ENCODE measurements at places on chromosomes 6 and 20.

DNA sequence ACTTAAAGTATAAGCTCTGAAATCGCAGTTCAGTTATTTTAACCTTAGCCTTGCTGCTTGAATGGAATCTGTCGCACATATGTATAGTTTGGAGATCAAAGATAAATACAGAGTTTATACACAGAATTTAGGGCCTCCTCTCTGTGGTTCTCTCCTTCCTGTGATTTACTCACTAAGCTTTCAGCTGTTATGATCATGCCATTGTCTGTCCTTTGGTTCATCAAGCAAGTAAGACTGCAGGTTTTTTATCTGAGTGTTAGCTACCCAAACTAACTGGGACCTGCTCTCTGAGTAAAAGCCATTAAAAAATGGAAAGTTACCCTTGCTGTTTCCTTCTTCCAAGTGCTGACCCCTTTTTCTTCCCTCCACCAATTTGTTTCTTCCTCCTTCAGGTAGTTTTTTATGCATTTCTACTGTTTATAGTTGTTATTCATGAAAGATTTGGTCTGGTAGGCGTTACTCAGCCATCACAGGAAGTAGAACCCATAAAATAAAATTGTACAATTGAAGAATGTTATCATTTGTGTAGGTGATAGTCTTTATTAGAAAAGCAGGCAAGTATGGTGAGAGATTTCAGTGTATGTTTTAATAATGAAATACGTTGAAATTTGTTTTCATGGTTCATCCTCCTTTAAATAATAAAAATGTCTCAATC is 33.7 kb upstream of the SUMO4 start:
- DNase-seq = no peak

DNA sequence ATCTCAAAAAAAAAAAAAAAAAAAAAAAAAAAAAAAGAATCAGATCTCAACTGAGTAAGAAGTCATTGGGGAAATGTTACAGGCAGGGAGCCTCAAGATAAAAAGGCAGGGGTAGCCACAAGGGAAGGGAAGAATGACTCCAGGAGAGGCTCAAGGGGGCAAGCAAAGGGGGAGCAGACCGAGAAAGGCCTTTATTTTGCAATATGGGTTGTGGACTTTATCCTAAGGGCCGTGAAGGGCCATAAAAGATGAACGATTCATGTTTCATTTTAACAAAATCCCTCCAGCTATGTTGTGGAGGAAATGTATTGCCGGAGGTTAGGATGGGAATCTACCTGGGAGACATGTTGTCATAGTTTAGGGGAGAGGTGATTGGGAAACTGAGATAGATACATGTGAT is 25.8 kb upstream of the SEC63 start:
- DNase-seq = no peak

- DNase-seq = no peak
These were observed 143.6 kb downstream of the DST start for GRCh38 chr6:56499095-56499494.

DNA sequence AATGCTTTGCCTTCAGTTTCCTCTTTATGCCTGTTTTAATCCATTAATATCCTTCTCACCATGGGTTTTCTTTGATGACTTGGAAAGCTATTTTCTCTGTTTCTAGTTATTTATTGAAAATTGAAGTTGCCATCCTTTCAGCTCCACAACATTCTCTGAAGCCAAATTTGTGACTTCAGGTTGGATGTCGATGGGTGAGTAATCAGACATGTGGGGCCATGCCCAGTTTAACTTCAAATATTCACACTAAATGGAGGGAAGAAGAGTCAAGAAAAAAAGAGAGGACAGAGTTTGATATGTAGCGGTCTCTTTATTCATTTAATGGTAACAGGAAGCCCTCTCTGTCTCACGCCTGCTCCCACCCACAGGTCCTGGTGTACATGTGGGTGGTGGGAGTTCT is 89.1 kb upstream of the RIPOR2 start:
- DNase-seq = no peak

- DNase-seq = no peak
These were observed 40.5 kb upstream of the PLN start for GRCh38 chr6:118507636-118508035.

- DNase-seq = no peak
These were observed 222.1 kb upstream of the RREB1 start for GRCh38 chr6:6885521-6886170.

DNA sequence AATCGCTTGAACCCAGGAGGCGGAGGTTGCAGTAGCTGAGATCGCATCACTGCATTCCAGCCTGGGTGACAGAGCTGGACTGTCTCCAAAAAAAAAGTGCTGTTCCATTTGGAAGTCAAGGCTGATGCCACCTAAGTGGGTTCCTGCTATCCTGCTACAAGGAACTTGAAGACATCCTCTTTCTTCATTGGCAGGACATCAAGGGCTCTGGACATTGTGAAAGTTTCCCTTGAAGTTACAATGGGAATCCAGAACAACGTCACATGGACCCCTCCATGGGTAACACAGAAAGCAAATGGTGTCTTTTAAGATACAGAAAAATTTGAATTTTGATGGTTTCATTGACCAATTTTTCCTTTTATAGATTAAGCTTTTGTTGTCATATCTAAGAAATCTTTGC is 15.5 kb upstream of the ITCH start:
- no peak for DNase-seq

GRCh38 chr20:19211661-19212468 is 577 bp upstream of the SLC24A3 start:
- DNase-seq = peak; percentile 73

DNA sequence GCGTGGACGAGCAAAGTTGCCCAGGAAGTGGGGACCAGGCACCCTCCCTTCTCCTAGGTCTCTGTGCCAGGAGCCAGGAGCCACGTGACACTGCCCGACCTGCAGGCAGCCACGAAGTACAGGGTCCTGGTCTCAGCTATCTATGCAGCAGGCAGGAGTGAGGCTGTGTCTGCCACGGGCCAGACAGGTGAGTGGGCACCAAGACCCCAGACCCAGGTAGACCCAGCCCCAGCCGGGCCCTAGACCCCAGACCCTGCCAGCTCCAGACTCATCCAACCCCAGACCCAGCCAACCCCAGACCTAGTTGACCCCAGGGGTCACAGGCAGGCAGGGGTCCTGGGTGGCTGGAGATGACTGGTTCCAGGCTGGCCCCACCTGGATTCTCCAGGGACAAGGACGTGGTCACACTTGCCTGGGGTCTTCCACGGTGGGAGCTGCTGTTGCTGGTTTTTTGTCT is 21.1 kb downstream of the COL20A1 start:
- DNase-seq = no peak

GRCh38 chr20:4608861-4609260 is 112.8 kb upstream of the PRND start:
- no peak for DNase-seq

DNA sequence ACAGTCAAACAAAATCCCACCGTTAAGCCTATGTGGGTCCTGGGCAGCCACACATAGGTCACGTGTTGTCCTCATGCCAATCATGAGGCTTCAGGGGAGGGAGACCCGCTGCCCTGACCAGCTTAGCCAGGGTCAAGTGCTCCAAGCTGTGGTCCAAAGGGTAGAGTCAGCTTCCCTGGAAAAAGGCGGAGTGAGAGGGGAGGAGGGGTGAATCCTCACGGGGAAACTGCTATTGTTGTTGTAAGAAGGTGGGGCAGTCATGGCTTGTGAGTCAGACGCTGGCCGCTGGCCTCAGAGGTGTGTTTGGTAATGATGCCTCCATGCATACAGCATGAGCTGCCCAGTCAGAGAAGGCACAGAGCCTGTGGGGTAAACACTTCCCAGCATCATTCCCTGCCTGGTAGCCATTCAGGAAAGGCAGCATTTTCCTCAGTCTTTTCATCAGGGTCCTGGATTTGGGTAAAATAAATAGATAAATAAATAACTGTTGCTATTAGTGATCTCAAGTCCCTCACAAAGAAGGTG is 8.7 kb downstream of the CST3 start:
- peak; percentile 26 for DNase-seq
